ENCODE measurements at places on chromosomes 7 and 10.

DNA sequence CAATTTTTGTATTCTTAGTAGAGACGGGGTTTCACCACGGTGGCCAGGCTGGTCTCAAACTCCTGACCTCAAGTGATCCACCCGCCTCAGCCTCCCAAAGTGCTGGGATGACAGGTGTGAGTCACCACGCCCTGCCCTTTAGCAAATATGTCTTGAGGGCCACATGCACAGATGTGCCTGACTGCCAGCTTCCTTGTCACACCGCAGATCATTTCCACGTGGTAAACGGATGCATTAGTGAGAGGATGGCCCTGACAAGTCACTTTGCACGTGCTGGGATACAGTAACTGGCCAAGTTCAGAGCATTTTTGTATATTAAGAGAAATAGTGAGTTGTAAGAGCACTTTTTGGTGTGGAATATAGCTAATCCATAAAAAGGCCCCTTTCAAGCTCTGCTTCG lies 44.3 kb upstream of the FAM180A start:
- no peak for DNase-seq

DNA sequence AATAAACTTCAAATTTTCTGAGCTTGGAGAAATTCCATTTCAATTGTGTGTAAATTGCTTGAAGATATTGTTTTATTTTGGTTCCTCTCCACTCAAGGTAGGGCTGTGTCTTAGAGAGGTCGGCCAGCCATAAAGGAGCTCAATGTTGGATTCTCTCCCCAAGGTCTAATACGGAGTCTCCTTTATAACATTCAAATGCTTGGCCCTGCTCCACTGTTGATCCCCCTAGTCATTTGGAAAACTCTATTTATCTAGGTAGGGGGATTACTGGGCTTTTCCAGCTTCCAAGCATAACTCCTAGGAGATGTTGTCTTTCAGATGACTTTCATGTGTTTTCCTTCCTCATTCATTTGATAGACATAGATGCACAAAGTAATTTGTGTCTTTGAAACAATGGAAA lies 170.9 kb downstream of the LRMDA start:
- no peak for DNase-seq

GRCh38 chr7:27689591-27690164 lies 27.0 kb upstream of the HIBADH start:
- DNase-seq = peak; percentile 17

DNA sequence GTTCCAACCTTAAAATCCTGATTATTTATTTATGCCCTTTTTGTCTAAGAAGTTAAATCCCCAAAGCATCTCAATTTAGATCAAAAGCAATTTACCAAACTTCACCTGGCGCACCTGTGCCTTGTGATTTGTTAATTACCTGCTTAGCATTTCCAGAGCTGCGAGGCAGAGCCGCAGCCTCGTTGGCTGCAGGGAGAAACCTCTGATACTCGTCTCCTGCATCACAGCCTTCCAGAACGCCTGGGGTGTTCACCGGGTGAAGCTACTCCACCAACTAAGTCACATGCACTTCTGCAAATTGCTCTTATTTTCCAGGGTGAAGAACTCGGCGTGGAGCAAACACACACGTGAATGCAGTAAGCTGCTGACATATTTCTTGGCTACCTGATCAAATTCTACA lies 198.1 kb upstream of the RNF32 start:
- DNase-seq = no peak

- peak; percentile 52 for DNase-seq
These were observed 1.5 kb downstream of the IPMK start for GRCh38 chr10:58266003-58266825.

- DNase-seq = no peak
These were observed 9.1 kb downstream of the ZMIZ2 start for GRCh38 chr7:44757739-44758138.

GRCh38 chr7:117907049-117907640 lies 33.9 kb upstream of the CTTNBP2 start:
- DNase-seq = no peak

DNA sequence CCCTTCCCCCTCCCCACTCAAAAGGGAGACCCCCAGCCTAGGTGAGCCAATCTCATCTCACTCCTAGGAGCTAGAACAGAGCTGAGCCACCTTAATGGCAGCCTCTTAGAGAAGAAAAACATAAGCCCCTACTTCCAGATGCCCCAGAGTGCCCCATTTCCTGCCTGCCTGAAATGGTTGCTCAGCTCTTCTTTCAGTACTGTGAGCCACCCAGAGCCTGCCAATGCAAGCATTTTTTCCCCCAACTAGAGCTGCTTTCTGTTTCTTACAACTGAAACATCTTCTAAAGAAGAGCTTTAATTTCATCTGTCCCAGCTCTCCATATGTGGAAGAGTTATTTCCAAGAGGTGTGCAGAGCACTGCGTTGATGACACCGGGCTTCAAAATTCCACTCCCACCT lies 136.7 kb downstream of the PLPP4 start:
- DNase-seq = no peak

- DNase-seq = no peak
These were observed 44.2 kb downstream of the ADCYAP1R1 start for GRCh38 chr7:31096198-31096876.

GRCh38 chr10:4255751-4256150 lies 470.7 kb upstream of the KLF6 start:
- no peak for DNase-seq

GRCh38 chr7:28243861-28244260 lies 63.3 kb upstream of the JAZF1 start:
- DNase-seq = no peak

DNA sequence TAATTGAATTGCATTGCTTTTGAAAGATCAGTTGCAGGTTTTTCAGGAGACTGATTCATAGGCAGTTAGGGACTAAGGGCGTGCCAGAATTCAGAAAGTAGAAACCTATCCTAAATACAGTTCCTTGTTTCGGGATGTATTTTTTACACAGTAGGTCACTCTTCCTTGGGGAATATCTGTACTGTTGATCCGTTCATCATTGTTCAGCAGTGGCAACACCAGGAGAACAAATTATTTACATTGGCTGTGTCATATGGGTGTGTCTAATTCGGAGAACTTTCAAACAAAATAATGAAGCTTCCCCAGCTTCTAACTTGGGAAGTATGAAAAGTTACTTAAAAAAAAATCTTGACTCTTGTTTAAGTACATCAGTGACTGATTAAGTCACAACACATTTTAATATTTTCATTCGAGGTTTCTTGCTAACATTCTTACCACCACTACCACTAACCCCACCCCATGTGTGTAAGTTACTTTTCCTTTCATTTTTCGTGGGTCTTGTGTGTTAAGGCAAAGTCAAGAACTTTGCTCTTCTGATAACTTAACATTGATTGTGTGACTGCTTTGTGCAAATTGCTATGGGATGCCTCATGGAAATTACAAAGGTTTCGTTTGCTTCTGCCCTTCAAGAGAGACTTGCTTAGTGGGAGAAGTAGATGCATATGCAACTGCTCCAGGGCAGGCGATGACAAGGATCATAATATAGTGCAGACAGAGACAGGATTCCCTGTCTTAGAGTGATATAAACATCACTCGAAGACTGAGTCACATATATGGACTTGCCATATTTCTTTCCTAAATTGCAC lies 43.8 kb upstream of the RPA3 start:
- DNase-seq = peak; percentile 62

GRCh38 chr10:26837139-26837538 lies 23.6 kb downstream of the ABI1 start:
- DNase-seq = no peak

- DNase-seq = no peak
These were observed 232.7 kb downstream of the IMMP2L start for GRCh38 chr7:111329367-111330234.

GRCh38 chr7:55065079-55065478 lies 46.3 kb downstream of the EGFR start:
- DNase-seq = no peak

DNA sequence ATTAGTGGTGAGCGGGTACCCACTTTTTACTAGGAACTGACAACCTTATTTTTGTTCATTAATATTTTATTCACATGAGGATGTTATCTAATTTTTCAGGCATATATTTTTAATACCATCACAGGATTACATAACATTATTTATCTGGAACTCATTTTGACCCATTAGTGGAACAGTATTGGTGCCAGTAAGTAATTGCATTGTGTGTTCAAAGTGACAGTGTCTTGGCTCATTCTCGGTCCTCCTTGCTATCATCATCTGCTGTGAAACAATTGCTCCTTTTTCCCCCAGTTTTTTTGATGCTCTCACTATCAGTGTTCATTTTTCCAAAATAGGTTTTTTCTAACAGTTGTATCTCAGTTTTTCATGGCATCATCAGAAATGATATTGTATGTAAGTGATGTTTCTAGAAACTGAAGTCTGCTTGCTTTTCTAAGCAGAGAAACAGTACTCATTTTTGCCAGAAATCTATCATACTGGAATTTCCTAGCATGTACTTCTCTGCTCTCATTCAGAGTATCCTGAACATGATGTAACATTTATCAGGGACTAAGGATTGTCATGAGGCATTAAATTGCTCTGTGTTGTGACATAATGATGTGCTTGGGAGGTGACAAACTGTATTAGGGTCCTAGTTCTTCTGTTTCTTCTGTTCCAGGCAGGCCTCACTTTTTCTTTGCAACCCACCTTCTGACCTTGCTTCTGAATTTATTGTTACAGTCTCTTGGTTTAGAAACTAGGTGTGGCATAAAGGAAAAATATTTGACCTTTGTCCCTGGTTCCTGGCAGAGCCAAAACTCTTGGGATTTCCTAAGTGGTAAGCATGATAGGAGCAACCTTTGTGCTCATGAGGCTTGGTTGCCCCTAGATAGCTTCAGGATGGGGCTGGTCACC lies 4.2 kb downstream of the NUB1 start:
- no peak for DNase-seq

GRCh38 chr7:109983618-109984017 lies 1107.3 kb upstream of the LRRN3 start:
- no peak for DNase-seq

All from CD4-positive, alpha-beta T cell treated with Interleukin-21 for 1 hour (primary cell).